ENCODE measurements at places on chromosomes 7 and 10.

GRCh38 chr7:132249256-132249971, 326.9 kb downstream of the PLXNA4 start:
- no peak for DNase-seq

DNA sequence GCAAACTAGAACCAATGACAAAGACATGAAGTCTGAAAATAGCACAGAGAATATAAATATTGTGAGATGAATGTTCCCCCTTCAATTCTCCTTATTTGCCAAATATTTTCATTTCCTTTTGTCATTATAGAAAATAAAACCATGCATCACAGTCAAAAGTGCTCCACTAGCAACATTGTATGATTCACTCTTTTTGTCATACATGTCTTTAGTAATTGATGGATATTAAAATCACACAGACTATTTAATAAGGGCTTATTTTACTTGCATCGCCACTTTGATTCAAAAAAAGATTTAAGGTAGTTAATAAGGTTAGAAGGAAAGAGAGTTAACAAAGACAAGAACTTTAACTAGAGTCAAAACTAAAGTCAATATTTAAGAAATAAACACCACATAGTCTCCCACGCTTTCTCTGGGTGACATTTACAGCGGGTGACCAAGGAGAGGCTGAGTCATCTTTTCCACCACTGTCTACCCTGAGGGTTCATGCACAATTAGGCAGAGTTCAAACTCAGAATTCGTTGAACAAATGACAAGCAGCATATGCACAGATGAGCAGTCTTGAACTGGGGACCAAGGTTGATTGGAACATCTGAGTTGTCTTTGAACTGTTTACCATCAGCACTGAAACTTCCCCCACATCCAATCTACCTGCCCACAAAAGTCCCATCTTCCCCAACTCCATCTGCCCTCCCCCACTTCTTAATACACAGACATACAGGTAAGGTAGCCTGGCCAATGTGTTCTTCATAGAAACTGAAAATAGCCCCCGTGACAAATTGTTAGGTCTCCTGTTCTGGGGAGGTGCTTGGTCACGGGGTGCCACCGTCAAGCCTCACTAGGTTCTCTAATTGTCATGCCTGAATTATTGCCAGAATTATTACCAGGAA, 42.5 kb downstream of the C7orf25 start:
- no peak for DNase-seq

DNA sequence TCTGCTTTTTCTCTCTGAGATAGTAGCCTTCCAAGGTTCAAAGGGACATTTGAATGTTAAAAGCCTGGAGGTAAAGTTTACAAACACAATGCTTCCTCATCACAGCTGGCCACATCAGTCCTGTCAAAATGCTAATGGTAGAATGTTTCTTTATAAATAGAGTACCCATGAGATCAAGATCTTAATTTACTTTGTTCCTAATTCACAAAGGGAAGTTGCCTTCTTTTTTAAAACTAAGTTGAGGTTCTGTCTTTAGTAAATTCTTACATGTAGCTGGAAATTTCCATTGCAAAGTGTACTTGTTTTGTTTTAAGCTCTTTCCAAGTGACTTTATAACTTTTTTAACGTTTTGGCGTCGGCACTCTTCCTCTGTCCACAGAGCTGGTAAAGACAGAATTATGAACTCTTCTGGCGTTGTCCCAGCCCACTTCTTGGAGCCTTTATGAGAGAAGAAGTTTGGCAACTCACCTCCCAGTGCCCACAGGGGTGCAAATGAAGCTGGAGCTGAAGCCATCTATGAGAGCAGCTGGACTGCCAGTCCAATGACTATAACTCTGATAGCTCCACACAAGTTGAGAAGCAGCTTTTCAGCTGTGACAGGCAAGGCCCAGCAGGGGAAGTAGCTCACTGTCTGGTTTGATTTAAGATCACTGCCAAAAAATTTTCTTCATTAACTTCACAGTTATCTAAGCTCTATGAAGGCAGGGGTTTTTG, 23.3 kb downstream of the FZD1 start:
- DNase-seq = no peak

- DNase-seq = no peak
Measured at GRCh38 chr7:26910221-26910620, 45.8 kb upstream of the SKAP2 start.

- no peak for DNase-seq
Measured at GRCh38 chr7:99469381-99470065, 3.2 kb upstream of the ZNF789 start.

DNA sequence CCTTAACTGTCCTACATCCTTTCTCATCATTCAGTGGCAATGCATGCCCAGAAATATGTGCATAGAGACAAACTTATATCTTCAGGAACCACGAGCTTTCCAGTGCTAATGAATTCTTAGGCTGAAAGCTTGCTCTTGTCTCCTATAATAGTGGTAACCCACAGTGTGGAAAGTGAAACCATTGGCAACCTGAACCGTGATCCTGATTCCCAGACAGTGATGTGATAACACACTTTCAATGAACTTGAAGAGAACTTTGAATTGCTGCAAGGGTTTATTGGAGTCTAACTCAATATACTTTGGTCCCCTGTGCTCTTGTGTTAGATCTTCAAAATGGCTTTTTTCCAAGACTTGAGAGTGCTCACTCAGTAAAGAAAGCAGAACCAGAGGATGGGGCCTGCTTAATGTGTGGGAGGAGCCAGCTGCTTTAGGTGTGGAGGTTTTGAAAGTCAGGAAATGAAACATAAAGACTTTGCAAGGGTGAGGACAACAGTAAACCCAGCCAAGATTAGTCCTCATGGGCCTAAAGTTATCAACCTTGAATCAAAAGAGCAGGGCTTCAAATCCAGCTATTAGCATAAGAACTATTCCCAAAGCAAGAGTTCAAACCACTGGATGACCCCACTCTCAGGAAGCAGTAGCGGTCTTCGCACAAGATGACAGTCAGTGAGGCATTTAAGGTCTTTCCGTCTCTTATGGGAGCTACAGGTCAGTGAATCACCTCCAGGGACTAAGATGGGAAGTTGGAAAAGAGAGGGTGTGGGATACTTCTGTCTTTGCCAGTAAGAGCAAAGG, 332.4 kb upstream of the NRP1 start:
- DNase-seq = no peak

DNA sequence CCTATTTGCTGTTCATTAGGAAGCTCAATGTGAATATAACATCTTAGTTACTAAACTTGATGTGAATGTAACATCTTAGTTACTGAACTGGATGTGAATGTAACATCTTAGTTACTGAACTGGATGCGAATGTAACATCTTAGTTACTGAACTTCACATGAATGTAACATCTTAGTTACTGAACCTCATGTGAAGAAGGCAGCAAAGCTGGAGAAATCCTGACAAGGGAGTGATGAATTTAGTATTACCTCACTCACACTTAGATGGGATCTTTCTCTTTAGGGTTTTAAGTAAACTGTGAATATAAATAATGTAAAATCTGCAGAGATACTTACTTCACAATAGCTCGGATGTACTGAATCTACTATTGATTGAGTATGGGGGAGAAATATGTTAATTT, 73.6 kb downstream of the ETV1 start:
- DNase-seq = no peak

- DNase-seq = no peak
Measured at GRCh38 chr7:147406521-147407135, 1183.9 kb upstream of the C7orf33 start.

GRCh38 chr10:70320751-70321150, 36.9 kb upstream of the NPFFR1 start:
- no peak for DNase-seq

DNA sequence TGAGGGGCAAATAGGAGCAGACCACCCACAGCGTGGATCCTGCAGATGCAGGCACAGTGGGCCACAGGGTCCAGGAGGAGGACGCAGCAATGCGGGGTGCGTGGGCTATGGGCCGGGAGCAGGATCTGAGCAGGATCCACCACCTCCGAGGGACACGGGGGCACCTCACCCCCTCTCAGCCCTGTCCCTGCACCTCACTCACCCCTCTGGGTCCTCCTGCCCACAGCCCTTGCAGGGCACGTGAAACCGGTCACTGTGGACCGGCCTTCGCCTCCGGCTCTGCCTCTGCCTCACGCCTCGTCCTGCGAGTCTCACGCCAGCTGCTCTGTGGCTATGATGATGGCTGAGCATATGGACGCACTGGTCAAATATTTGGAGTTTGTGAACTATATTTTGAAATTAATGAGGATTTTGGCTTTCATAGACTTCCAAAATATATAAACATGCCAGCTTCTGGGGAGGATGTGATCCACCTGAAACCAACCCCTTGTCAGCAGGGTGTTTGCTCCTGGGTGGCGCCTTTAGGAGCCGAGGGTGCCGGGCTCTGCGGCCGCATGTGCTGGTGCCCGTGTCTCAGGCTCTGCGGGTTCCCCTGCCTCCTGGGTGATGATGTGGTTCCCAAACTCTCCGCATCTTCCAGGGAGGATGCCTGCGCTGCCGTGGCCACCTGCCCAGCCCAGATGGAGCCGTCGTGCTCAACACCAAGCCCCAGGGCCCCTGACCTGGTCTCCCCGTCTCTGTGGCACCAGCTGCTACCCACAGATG, 11.3 kb upstream of the ADGRA1 start:
- DNase-seq = no peak

- no peak for DNase-seq
Measured at GRCh38 chr10:127953876-127954275, 47.0 kb downstream of the PTPRE start.

- DNase-seq = no peak
Measured at GRCh38 chr10:3503299-3503698, 281.7 kb downstream of the KLF6 start.

DNA sequence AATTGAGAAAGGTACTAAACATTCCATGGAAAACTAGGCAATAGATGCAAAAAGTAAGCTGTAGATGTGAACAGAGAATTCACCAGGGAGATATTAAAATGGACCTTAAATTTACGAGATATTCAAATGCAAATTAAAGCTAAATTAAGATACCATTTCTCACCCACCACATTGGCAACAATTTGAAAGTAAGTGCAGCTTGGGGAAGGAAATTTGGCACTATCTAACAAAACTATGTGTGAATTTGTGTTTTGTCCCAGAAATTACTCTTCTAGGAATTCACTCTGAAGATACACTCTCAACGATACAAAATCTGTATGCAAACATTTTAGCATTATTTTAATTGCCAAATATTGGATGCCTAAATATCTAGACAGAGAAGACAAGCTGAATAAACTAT, 178.2 kb upstream of the SORCS1 start:
- no peak for DNase-seq

DNA sequence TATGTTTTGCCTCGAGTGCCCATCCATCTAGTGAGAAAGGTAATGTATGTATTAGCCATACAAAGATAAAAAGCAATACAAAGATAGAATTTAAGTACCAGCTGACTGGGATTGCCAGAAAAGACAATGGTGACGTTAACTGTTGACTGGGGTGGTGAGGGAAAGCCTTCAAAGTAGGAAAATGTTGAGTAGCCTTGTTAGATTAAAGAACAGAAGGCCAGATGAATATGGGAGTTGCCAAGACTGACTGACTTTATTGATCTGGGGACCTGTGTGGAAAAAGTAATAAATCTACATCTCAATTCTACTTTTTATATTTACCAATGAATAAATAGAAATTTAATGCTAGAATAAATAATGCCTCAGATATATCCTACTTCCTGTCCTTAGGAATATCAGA, 97.7 kb downstream of the TFEC start:
- DNase-seq = no peak

DNA sequence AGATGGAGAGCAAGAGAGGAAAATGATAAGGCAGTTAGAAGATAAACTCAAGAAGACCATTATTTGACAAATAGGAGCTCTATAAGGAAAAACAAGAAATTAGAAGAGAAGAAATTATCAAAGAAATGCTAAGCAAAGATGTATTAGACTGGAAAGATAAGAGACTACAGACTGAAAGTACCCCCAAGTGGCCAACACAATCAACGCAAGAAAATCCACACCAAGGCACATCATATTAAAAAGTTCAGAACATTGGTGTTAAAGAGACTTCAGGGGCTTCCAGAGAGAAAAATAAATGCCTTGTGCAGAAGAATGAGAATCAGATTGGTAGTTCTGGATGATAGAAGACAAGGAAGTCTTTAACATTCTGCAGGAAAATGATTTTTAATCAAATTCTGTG, 46.0 kb downstream of the SH2D4B start:
- no peak for DNase-seq

DNA sequence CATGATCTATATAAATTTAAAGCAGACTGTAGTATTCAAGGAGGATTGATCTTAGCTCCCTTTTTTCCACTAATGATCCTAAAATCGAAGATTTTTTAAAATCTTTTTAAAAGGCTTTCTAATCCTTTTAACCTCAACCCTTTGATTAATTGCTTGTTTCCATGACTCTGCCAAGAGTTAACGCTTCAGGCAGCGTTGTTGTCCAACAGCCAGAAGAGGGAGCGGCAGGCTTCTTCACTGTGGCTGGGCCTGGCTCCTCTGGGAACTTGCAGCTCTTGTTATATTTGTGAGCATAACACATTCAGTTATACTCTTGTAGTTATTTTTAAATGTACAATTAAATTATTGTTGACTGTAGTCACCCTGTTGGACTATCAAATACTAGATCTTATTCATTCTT, 26.3 kb downstream of the CRCP start:
- no peak for DNase-seq

DNA sequence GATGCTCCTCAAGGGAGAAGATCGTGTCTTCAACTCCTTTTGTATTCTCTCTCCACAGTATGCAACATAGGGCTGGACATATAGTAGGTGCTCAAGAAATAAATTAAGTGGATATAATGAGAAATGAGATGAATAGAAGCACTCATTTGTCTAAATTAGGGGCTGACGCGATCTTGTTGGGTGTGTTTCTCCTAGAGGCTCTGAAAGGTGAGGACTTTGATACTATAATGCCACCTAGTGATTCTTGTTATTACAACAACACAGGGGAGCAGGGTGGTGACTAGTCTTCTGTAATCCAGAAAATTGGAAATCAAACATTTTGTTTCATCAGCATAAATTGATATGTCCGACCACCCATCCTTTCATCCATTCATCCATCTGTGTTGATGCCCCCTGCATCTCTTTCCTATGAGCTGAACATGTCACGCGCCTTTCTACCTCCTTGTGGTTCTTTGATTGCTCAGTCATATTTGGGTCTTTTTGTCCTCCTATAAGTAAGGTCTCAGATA, 3.5 kb upstream of the CFAP58 start:
- DNase-seq = no peak

- DNase-seq = no peak
Measured at GRCh38 chr10:127441350-127442219, 107.5 kb upstream of the NPS start.

DNA sequence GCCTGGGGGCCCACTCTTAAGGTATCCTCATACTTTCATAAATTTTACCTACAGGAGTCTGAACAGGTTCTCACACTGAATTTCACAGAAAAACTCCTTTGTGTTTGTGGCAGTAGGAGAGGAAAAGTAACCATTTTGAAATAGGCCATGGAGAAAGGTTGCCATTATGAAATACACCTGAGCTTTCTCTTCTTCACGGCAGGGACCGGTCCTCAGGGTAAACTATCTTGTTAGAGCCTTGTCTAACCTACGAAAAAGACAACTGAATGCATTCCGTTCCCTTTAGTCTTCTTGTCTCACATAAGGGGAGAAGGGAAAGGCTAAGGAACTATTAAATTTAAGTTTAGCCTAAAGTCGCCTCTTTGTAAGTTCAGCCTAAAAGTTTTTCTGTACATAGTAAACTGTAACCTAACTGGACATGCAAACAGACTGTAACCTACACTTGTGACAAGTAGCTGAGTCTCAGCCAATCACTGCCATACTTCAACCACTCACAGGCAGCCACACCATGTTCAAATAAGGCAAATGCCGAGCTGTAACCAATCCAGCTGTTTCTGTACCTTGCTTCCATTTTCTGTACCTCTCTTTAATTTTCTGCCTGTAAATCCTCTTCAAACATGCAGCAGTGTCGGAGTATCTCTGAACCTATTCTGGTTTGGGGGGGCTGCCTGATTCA, 14.2 kb upstream of the RNF32 start:
- no peak for DNase-seq

GRCh38 chr10:113354711-113355110, 198.1 kb upstream of the HABP2 start:
- DNase-seq = no peak
